ENCODE measurements at places on chromosomes 1 and 21. TPM values are rescaled to one million over a fixed set of nuclear protein-coding genes. Genes with fewer than 3 reads are reported as not detected.

The NHLH1 gene
- total RNA-seq = 0.07 TPM

The ERRFI1 gene
- total RNA-seq = 136 TPM

The DNM3 gene
- 0.76 TPM for total RNA-seq

The HEYL gene
- 0.30 TPM for total RNA-seq

The NFASC gene
- 47.6 TPM for total RNA-seq

The RGS7 gene
- 1.0 TPM for total RNA-seq

The ATP1A4 gene
- not detected for total RNA-seq
